Mammary epithelial cell (primary cell): ENCODE measurements at places on chromosomes 6 and 20. TPM values are rescaled to one million over a fixed set of nuclear protein-coding genes. Genes with fewer than 3 reads are reported as not detected.

The TINAG gene
- not detected in 2 replicates for total RNA-seq

- no peak for DNase-seq
Observed at GRCh38 chr6:16078064-16078463, 50.8 kb upstream of the MYLIP start.

GRCh38 chr20:32509639-32510066, 75.5 kb downstream of the NOL4L start:
- DNase-seq, result no peak

The CEP85L gene
- 23.3 TPM for total RNA-seq

The GNAS-AS1 gene
- 0.33 TPM for total RNA-seq

GRCh38 chr20:19858466-19859371, 100.7 kb downstream of the RIN2 start:
- no peak for DNase-seq

DNA sequence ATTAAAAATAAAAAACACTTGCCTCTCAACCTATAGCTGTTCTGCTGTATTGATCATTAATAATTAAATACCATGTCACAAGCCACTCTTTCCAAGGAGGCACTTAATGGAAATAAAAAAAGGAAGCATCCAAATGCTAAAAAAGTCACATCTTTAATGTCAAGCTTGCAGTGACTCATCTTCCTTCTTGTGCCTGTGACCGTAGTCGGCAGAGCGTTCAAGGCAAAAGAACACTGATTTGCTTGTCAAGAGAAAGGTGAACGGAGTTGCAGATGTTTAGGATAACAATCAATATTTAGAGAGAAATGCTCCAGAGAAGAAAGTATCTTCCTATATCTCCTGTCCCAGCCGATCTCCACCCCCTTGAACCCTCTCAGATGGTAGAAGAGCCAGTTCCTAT, 341.0 kb upstream of the OPRM1 start:
- DNase-seq, result no peak

DNA sequence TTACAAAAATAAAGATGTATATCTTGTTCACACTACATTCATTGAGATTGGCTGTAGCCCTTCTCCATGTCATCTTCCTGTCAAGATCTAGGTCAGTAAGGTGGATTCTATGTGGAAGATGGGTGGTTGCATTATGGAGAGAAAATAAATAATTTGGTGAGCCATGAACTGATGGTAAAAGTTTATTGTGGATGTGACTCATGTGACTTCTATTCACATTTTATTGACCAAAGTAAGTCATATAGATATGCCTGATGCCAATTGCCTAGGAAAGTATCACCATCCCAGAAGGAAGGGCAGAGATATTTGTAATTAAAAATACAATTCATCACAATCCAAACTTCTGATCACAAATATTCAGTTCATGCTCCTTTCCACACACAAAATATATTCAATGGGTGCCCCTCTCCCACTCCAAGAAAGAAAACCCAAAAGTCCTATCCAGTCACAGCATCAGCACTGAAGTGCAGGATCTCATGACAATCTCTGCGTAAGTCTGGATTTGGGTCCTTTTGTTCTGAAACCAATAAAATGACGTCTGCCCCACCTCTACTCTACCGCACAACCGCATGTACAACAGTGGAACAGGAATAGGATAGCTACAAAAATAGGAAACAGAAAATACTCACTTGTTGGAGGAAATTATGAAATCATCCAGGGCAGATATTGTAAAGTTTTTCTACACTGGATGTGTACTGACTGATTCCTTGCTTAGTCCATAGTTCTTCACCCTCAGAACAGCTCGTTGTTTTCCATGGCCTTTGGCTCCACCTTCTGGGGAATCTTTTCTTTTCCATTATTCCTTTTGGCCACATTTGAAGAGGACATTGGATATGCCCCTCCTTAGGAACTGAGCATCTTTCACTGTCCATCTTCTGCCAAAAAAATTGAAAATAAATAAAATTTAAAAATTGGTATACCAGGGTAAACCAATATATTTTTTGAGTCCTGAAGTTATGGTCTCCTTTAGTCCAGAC, 16.1 kb upstream of the SLC17A3 start:
- peak; percentile 40 for DNase-seq

The MCHR2 gene
- total RNA-seq, result not detected in 2 replicates

The SFTA2 gene
- not detected for total RNA-seq

- no peak for DNase-seq
Observed at GRCh38 chr6:25485821-25486534, 166.0 kb upstream of the SCGN start.

DNA sequence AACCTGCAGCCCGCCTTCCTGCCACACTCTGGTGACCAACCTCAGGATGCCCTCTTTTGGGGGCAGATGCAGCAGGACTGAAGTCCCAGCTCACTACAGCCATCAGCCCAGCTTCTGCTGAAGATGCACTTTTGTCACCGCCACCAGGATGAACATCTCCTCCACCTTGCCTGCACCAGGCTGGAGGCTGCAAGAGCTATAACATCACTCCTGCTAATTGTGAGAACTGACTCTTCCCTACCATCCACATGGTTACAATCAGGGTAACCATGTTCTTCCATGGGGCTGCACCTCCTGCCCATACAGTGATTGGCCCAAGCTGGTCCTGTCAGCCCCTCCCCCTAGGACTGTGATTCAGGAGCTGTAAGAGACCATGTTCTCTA, 2.0 kb upstream of the ACTL10 start:
- DNase-seq, result no peak

The PI16 gene
- not detected for total RNA-seq

GRCh38 chr6:72564231-72564630, 57.6 kb upstream of the KCNQ5 start:
- DNase-seq, result no peak

The ULBP2 gene
- 14.5 TPM for total RNA-seq

DNA sequence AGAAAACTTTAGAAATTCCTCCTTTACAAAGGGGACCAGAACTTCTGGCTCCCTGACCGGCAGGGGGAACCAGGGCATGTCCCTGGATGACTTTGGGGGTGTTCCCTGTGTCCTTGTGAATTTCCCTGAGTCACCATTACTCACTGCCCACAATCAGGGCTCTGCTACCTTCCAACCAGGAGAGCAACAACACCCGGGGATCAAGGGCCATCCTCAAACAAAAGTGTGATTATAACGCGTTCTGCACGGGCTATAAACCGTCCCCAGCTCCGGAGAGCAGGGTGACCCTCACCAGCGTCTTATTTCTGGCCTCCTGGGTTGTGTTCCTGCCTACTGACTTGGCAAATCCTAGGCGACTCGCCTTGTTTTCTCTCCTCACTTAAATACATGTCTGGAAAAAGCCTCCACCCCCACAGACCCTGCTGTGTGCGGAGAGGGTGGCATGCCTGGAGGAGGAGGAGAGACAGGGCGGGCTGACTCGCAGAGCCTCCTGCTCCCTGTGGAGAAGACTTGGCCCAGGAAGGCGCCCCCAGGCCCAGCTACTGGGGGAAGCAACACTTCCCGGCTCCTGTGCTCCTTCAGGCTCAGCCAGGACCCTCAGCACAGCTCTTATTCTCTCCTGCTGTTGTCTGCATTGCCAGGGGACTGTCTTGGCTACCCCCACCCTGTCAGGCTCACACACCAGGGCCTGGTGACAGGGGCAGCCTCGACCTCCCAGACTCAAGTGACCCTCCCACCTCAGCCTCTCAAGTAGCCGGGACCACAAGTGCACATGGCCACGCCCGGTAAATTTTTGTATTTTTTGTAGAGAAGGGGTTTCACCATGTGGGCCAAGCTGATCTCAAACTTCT, 54.1 kb downstream of the FGD2 start:
- peak; percentile 98 for DNase-seq

The BPIFA1 gene
- total RNA-seq, result not detected

The MMUT gene
- total RNA-seq, result 15.8 and 18.8 TPM in 2 replicates

DNA sequence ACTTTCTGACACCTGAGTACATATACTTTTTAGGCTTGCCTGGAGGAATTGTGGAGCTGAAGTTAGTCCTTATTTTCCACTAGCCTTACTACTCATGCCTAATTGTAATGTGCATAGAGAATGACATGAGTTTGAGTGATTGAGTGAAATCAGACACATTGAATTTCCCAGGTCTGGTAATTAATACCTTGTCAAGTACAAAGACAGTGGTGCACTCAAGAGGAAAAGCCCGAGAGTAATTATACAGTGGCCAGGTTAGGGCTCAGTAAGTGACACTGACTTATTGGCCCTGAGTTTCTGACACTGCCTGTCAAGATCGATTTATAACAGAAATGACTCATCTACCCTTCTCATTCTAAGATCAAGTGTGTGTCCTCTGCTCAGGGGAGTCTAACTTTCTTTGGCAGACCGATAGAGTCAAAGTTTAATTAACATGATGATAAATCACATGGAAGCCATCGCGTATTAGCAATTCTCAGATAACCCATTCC, 288.3 kb downstream of the TPBG start:
- no peak for DNase-seq

The CRYBG1 gene
- 75.0 and 92.9 TPM in 2 replicates for total RNA-seq
